ENCODE measurements at places on chromosomes 1 and 21. TPM values are rescaled to one million over a fixed set of nuclear protein-coding genes. Genes with fewer than 3 reads are reported as not detected.

DNA sequence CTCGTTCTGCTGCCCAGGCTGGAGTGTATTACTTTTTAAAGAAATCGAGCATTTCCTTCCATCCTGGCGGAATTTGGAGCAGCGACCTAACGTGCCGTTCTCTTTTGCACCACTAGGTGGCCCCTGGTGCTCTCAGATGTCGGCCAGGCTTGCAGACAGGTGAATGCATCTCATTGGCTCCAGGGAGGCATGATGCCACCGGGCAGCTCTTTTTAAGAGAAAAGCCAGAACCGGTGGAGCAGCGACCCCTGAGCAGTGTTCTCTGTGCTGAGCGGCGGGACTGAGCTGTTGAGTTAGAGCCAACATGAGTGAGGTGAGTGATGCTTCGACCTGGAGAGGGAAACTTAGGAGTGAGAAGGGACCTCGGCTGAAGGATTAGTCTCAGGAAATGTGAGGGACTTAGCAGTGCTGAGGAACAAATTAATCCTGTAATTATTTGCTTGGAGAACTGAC lies at the start of gene PCP4:
Gene PCP4 (plus strand): TSS at position 241 of the 453 bp plus-strand sequence. CDS start 64 bp downstream, at position 305.
- DNase-seq: peak; percentile 61

DNA sequence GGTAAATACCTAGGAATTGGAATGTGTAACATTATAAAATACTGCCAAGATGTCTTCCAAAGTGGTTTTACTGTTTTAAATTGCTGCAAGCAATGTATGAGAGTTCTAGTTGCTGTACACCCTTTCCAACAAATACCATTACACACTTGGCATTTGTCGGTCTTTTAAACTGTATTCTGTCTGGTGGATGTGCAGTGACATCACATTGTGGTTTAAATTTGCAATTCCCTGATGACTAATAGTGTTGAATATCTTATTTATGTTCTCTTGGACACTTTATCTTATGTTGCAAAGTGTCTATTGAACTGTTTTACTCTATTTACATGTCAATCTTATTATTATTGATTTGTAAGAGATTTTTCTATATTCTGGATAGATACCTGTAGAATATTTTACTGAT lies 561.2 kb upstream of the B3GALT2 start:
- DNase-seq: no peak

DNA sequence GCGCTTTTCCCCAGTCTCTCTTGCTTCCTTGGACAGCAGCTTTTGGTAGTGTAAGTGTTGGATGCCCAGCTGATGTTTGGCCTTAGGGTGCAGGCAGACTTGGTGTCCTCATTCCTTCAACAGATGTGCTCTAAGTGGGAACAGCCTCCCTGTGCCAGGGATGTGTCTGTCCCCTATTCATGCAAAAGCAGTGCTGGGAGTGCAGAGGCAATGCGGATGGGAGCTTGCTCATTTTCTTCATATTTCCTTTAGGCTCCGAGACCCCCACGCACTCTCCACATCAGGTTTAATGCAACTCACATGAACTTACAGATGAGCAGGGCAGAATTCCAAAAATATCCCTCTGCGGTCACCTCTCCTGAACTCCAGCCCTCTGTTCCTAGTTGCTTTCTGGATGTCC lies 96.1 kb downstream of the IER5 start:
- DNase-seq: no peak

DNA sequence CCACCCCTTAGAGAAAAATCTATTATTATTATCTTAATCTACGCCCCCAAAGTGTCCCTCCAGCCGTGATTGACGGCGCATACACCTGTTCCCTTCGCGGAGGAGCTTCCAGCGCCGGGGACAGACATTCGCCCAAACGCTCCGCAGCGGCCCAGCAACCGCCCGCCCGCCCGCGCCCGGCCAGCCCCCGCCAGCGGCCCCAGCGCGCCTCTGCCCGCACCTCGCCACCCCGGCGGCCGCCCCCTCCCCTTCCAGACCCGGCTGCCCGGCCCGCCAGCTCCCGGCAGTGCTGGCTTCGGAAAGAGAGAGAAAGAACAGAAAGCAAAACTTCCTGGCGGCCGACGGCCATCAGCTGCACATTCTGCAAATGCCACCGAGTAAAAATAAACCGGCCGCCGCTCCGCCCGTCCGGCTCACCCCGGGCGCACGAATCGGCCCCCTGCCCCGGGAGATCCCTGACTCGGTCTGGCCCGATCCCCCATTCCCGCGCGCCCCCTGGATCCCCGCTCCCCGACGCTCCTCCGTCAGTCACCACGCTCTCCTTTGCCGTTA lies 1.6 kb downstream of the CASZ1 start:
- DNase-seq: peak; percentile 69

DNA sequence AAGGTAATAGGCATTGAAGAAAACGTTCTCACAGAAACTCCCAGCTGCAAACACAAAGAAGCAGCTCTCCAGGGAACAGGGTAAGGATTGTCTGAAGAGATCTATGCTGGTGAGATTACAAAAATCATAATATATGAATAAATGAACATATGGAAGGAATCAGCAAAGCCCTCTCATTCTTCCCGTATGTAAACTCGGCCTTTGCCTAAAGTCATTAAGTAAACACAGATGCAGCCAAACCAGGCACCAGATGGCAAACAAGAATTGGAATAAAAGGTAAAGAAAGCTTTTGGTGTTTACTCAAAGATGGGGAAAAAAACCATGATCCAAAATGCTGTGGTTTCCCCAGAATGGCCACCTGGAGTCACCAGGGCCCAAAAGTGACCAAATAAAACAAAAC lies 76.6 kb upstream of the HOOK1 start:
- DNase-seq: no peak

DNA sequence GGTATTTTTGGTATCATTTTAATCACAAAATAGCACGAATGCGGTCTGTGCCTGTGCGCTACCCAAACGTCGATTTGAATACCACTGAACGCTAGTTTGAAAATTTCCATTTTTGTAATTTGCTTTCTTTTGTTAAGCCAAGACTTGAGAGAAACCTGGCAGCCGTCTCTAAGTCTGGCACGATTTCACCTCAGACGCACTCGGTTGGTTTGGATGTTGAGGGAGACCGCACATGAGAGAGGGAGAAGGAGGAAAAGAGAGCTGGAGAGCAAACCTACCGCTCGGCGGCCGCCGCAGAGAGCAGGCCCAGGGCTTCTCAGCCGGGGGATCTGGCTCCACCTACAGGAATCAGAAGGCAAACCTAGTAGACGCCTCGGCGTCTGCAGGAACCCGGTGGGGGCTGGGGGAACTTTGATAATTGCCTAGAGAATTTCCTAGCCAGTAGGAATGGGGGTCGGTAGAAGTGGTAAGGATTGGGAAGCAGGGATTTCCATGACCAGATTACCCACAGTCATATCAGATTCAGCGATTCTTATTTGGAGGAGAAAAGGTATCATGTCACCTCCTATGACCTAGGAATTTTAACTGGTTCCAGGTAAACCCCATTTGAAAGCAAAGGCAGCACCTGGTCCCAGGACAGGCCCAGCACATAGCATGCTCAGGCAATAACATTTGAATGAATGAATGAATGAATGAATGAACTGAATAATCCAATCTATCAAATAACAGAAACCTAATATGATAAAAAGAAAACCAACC lies 83.2 kb downstream of the TM2D1 start:
- peak; percentile 29 for DNase-seq

- DNase-seq: no peak
Measured at GRCh38 chr1:160680399-160680798, 31.2 kb downstream of the CD48 start.

DNA sequence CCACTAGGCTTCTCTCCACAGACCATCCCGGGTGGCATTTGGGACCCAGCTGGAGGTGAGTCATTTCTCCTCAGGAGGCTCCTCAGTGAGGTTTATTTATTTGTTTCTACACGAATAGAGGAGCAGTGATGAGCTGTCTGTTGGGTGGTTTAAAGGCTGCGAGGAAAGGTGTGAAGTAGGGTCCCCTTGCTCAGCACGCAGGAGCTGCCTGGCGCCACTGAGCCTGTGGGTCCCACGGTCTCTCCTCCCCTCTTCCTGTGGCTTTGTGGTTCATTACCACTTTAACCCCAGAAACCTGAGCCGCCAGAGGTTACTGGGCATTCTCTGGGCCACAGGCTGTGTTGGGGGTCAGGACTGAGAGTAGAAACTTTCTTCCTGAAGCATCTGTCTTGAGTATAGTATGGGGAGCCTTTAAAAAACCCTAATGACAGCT lies 39.9 kb downstream of the IL6R start:
- DNase-seq: peak; percentile 70

DNA sequence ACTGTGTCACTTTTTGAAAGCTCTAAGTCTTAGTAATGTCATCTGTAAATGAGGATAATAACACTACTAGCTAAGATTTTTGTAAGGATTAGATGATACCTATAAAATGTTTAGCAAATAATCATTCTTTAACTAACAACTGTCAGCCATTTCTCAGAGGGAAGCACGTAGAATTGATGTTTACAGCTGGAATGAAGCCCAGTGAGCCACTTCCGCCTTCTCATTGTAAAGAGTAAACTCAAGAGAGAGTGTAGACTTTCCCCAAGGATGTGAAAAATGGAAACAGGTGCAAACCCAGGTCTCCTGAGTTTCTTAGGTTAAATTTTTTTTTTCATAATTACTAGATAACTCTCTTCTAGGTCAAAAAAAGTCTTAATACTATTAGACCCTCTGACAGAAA lies 4.9 kb downstream of the GREM2 start:
- DNase-seq: peak; percentile 13

GRCh38 chr1:61097722-61098121 lies 15.4 kb downstream of the NFIA start:
- DNase-seq: no peak

GRCh38 chr1:78664763-78665162 lies 15.1 kb downstream of the IFI44 start:
- no peak for DNase-seq

DNA sequence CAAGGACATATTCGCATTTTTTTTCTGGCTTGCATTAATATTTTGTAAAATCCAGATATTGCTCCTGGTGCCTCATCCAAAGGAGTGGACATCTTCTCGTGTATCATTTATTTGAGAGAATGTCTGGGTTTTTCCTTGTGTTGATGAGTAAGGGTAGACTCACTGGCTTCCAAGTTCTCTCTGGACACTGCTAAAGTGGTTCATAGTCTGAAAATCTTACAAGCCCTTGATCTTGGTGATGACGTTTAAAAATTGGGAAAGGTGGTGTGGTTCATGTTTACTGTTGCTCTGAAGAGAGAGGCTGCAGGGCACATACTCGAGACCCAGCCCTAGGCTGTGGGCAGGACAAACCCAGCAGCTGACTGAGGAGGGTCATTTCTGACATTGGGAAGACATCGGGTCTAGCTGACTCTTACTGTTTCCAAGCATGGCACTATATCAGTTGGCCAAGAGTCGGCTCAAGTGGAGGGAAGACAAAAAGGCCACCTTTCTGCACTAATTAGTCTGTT lies 296.2 kb downstream of the LMX1A start:
- no peak for DNase-seq

DNA sequence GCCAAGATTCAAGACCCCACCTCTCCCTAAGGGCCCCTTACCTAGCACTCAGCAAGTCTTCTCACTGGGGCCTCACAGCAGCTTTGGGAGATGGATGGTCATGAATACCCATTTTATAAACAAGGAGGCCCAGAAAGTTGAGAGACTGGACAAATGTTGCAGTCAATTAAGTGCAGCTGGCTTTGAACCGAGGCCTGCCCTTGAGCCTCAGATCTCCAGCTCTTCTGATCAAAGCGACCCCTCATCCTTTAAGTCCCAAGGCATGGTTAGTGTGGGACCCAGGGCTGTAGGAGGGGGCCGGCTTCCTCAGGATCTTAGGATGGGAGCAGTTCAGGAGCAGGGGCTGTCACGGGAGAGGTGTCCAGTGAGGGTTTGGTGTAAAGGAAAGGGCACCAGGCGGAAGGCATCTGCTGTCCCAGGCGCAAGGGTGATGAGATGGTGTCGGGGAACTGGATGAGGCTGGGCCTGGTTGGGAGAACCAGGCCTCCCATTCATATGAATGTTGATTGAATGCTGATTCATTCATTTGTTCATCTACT lies 5.1 kb upstream of the MTFR1L start:
- DNase-seq: peak; percentile 55

DNA sequence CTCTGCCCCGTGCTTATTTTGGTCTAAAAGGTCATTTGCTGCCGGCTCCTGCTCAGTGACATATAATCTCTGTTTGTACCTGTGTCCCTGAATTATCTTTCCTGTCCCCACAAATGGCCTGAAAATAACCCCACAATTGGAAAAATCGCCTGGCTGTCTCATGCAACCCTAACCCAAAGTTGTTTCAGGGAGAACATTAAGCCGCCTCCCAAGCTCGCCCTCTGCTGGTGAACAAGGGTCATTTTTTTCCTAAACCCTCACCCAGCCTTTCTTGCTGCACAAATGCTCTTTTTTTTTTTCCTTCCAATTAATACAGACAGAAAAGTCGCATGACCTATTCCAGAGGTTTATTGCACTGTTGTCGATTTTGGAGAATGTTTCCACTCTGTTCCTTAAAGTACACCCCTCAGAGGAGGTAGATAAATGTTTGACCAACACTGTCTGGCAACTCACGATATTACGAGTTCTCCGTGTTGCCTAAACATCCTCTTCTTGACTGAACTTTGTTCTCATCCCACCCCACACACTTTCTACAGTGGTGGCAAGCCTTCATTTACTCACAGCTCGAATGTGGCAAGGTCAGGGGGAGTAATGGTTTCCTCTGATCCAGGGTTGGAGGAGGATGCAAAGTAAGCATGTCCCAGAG lies 148.7 kb downstream of the ZZZ3 start:
- DNase-seq: peak; percentile 86

GRCh38 chr1:58926152-58926551 lies 142.3 kb upstream of the JUN start:
- DNase-seq: no peak

DNA sequence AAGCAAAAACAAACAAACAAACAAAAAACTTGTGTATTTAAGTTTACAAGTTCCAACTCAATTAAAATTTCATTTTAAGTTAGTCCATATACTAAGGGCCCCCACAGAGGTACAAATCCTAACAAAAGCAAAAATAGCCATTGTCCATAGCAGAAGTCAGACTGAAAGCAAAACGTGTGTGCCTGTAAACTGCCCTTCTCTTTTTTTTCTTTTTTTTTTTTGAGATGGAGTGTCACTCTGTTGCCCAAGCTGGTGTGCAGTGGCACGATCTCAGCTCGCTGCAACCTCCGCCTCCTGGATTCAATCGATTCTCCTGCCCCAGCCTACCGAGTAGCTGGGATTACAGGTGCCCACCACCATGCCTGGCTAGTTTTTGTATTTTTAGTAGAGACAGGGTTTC lies 11.6 kb upstream of the IFNGR2 start:
- no peak for DNase-seq

Gene OPTC
- total RNA-seq: not detected

Gene TTC13
- total RNA-seq: 16.4 TPM

Gene BLACAT1
- 1.1 TPM for total RNA-seq

Gene ERRFI1
- 197 TPM for total RNA-seq

Gene PCAT6
- total RNA-seq: 0.24 TPM

Gene CASQ1
- 0.49 TPM for total RNA-seq

Gene C1orf53
- 2.6 TPM for total RNA-seq

Gene INAVA
- 16.1 TPM for total RNA-seq

Gene HAPLN2
- 0.20 TPM for total RNA-seq

Gene PRKAA2
- not detected for total RNA-seq

All from SJCRH30 (cell line).